ENCODE measurements at places on chromosomes 2 and 18.

GRCh38 chr2:127523269-127523939 is 2.9 kb downstream of the IWS1 start:
- no peak for DNase-seq

DNA sequence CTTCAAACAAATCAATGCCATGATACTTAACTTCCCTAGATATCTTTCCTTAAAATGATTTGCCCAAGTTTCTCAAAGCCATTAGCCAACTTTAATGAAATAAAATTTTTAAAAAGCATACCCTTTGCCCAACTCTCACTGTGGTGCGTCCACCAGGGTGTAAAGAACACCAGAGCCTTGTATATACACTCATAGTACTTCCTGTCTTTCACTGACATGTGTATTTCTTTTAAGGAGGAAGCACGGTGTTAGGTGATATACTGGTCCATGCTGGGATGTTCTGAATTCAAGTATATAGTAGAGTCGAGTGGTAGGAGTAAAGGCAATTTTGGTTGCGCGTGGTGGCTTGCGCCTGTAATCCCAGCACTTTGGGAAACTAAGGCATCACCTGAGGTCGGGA is 22.7 kb downstream of the AAK1 start:
- no peak for DNase-seq

DNA sequence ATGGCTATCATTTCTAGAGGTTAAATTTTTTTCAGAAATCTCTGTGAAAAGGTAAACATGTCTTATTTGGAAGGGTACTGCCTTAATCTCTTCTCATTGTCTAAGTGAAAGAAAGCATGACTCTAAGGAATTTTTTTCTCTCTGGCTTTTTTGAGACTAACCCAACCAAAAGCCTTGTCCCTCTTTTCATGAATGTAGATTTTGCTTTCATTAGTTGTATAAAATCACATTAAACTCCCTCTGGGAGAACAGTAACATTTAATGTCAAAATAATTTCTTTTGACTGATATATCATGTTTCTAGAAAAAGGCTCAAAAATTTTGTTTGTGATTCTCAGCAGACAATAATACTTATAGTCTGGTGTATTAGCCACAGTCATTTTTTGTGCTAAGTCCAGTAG is 168.4 kb upstream of the SPOPL start:
- no peak for DNase-seq

DNA sequence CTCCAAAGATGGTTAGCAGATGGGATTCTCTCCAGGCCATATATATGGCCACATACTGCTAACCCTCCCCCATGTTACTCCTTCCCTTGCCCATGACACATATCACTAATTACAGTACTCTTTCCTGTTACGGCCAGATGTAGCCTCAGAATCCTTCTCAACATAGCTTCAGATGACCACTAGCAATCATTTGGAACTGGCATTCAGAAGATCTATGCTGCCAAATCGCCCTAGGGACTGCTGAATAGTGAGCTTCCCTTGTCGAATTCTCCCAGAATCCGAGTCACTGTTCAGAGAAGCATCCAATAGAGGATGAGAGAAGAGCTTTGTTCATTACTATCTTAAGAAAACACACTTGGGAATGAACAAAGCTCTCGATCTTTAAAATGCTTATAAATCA is 121.2 kb upstream of the TANK start:
- DNase-seq: no peak

DNA sequence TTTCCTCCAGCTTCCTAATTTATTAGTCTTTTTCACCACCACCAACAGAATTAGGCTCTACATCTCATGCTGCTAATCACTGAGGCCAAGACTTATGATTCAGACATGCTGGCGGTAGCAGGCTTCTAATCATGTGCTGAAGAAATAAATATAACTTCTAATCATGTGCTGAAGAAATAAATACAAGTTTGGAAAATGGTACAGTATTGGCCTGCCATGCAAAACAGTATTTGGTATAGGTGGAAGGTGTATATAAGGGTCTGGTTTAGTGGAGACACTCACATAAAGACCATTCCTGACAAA is 240.7 kb downstream of the TGIF1 start:
- no peak for DNase-seq

- DNase-seq: no peak
Observed at GRCh38 chr2:207221731-207222130, 56.0 kb upstream of the KLF7 start.

DNA sequence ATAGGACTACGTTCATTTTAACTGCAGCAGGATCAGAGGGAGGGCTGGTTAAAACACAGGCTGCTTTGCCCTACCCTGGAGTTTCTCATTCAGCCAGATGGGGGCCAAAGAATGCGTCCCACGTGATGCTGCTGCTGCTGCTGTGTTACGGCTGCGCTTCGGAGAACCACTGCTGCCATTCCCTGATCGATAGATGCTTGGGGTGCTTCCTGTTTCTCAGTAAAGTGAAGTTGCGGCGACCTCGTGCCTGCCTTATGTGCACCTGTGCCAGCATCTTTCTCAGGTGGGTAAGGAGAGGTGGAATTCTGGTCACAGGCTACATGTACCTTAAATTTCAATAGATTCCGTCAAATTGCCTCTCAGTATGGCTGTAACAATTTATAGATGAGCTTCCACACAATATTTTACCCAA is 24.7 kb upstream of the TOGARAM2 start:
- no peak for DNase-seq

- no peak for DNase-seq
Observed at GRCh38 chr18:770583-770961, 41.5 kb downstream of the YES1 start.

- no peak for DNase-seq
Observed at GRCh38 chr2:228611171-228611570, 429.7 kb upstream of the SPHKAP start.

Measured in NCI-H1105 (cell line).